Hypothalamus (tissue), 51 donors: ENCODE measurements at places on chromosomes 4 and X.

DNA sequence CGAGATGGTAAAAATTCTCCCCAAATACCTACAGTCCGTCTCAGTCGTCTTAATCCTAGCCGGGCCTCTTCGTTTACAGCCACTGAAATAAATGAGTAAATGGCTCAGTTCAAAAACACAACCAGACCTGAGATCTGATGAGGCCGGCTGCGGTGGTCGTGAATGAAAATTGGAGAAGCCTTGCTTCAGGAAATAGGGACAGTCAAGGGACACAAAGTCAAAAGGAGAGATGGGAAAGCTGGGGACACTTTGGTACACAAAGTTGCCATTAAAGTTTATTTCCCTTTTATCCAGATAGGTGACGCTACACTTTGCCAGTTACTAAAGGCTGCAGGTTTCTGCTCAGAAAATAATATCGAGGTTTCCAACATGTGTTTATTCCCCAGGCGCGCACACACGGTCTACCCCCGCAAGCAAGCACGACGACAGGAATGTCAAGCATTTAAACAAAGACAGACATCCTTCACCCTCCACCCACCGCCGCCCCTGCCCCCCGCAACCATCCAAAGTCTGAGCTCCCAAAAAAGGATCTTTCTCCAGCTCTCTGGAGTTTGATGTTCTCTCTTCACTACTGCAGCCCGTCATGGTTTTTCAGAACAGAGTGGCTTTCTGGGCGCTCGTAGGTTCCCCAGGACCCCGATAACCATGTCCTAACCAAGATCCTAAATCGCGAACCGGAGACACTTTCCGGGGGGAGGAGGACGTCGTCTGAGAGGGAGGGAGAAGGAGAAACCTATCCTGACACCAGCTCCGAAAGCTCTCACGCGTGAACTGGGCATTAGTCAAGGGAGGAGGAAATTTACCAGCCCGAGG lies 1.3 kb upstream of the PCDH7 start:
- DNase-seq: no peak

DNA sequence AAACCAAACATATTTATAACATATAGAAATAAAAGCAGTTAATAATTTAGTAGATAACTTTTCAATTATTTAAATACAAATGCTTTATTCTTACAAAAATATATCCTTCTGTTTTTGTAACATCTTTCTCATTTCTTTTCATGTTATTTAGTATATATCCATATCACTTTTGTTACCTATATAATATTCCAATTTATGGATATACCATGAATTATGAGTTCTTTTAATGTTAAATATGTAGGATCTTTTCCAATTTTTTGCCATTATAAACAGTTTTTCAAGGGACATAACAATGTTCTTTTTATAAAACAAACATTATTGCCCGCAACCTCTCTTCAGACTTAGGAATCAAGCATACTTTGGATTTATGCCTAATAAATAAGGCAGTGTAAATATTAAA lies 151.6 kb downstream of the PRDM5 start:
- DNase-seq: no peak

GRCh38 chrX:12581546-12581945 lies 209.7 kb upstream of the PRPS2 start:
- no peak for DNase-seq

DNA sequence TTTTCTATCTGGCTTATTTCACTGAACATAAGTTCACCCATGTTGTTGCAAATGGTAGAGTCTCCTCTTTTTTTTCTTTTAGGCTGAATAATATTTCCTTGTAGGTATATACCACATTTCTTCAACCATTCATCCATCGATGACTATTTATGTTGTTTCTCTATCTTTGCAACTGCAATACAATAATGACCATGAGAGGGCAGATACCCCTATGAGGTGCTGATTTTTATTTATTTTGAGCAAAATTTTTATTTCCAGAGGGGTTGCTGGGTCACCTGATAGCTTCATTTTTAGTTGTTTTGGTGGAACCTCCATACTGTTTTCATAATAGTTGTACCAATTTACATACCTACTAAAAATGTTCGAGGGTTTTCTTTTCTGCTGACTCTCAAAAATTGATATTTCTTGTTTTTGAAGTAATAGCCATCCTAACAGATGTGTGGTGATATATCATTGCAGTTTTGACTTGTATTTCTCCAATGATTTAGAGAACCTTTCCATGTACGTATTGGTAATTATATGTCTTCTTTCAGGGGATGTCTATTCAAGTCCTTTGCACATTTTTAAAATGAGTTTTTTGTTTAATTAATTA lies 1697.0 kb downstream of the PCDH7 start:
- no peak for DNase-seq

DNA sequence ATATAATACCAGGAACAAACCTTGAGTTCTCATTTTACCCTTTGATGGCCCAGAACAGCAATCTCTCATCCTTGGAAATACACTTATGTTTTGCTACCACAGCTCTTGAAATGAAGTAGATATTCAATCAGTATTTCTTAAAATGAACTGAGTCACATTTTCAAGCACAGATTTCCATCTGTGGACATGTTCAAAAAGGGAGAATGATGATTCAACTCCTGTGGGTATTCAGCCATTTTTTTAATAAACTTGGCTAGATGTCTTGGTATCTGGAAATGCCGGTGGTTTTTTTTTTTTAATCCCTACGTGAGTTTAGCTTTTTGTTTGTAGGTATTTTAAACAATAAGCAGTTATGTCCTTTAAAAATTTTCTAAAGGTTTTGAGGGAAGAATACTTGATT lies 64.2 kb upstream of the TRPC5OS start:
- DNase-seq: no peak

GRCh38 chr4:53732661-53733060 lies 141.4 kb upstream of the LNX1 start:
- no peak for DNase-seq

DNA sequence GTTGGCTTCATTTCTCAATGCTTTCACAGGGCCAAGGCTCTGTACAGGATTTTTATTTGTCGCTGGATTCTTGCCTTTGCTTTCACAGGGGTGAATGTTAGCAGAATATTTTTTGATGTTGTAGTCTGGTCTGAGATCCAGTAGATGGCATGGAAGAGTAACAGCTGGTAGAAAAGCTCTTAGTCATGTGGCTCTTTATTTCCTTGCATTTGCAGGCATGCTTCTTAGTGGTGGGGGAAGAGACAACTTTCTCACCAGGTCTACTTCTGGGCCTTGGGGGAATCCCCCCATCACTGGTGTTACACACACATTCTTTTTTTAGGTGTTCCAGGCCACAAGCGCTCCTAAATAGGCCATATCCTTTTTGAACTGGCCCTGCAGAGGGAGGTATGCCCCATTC lies 58.2 kb upstream of the DKK2 start:
- no peak for DNase-seq

GRCh38 chr4:74768857-74769525 lies 25.3 kb downstream of the BTC start:
- no peak for DNase-seq

GRCh38 chr4:123204737-123205136 lies 191.9 kb upstream of the SPRY1 start:
- no peak for DNase-seq

DNA sequence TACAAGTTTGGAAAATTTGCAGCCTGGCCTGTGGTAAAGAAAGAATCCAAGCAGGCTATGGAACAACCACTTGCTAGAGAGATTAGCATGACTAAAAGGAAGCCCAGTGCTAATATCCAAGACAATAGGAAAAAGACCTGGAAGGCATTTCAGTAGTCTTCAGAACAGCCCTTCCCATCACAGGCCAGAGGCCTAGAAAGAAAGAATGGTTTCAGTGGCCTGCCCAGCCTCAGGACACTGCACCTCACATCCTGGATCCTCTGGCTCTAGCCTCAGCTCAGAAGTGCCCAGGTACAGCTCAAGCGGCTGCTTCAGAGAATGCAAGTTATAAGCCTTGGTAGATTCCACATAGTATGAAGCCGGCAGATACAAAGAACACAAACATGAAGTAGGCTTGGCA lies 449.8 kb upstream of the AR start:
- no peak for DNase-seq

- no peak for DNase-seq
Observed at GRCh38 chrX:12439416-12439815, 301.1 kb downstream of the FRMPD4 start.

DNA sequence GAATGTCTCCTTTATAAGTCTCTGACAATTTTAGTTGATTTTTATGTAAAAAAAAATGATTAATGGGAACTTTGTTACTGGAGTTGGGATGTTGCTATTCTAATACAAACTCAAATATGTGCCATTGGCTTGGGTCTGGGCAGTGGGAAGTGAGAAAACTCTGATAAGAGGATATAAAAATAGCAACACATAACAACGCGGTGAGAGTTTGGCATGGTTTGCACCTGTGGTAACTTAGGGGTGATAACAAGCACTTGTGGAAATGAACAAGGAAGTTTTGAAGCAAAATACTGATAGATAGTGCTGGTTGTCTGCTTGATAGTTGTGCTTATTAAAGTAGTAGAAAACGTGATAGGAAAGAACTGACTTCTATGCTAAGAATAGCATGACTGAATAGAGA lies 743.3 kb upstream of the AGA start:
- no peak for DNase-seq

GRCh38 chr4:169314906-169315305 lies 44.1 kb upstream of the SH3RF1 start:
- DNase-seq: peak; percentile 15

DNA sequence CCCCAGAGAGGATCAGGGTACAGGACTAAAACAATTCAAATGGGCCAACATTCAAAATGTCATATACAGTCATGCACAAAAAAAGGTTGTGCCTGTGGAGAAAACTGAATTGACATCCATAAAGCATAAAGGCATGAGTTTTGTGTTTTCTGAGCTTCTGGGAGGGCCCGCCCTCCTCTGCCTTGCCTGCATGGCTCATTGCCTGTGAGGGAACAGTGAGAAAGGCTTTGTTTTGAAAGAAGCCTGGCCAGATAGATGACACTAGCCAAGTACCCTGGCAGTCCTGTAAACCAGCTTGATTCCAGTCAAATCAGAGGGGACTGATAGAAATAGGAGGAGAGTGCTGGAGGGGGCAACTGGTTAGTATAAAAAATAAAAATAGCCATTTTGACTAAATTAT lies 194.3 kb downstream of the KIT start:
- no peak for DNase-seq

DNA sequence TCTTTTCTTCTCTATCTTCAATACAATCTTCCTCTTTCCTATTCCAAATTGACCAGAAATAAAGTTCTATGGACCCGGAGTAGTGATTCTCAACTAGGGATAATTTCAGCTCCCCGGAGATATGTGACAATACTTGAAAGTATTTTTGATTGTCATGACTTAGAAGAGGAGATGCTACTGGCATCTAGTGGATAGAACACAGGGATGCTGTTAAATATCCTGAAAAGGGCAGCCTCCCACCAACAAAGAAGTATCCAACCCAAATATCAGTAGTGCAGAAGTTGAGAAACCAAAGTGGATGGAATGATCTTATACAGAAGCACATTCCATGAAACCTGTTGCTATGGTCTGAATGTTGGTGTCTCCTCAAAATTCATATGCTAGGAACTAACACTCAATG lies 65.7 kb upstream of the NDST3 start:
- DNase-seq: no peak

DNA sequence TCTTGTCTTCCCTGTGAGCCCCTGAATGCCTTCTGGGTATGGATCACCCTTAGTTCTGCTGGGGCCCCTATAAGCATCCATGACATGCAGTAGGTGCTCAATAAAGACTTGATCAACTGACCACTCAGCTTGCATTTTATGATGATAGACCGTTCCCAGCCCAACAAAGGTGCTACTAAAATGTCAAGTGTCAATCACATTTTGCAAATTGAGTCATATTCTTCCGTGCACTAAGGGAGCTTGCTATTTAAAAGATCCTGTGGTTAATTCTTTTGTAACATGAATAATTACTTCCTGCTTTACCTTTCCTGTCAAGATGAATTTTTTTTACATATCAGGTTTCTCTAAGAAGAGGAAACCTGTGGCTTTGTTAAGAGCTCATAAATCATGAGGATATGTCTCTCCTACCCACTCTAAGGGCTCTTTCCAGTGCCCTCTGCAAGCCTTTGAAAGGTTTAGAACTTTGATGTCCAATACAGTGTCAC lies 47.6 kb downstream of the SH3KBP1 start:
- no peak for DNase-seq

- no peak for DNase-seq
Observed at GRCh38 chrX:13515211-13515930, 54.0 kb upstream of the EGFL6 start.

- no peak for DNase-seq
Observed at GRCh38 chr4:34790131-34790530, 1454.2 kb downstream of the ARAP2 start.

DNA sequence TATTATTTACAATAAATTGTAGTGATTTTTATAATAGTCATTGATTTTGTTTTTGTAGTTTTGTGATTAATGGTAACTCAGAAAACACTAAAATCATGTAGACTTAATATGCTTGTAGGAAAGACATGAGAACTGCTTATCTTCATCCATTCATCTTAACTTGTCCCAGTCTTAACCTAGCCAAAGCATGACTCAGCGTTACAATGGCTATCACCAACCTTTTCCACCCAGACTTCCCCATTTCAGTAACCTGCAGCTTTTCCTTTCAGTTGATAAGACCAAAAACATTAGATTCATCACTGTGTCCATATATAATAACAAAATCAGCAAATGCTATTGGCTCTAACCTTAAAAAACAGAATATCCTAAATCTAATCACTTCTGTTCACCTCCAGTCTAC lies 106.2 kb upstream of the KLF8 start:
- no peak for DNase-seq

DNA sequence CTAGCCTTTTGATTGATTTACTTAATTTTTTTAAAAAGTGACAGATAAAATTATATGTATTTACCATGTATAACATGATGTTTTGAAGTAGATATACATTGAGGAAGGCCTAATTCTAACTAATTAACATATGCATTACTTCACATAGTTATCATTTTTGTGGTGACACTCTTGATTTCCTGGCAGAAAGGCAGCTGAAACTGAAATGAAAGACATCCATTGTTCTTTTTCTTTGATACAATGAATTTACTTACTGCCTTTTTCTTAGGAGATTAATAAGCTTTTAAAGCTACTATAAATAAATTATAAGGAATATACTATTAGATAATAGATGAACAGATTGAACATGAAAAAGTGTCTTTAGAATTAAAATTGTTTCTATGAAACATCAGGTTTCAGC lies 26.7 kb downstream of the ANKRD50 start:
- no peak for DNase-seq

DNA sequence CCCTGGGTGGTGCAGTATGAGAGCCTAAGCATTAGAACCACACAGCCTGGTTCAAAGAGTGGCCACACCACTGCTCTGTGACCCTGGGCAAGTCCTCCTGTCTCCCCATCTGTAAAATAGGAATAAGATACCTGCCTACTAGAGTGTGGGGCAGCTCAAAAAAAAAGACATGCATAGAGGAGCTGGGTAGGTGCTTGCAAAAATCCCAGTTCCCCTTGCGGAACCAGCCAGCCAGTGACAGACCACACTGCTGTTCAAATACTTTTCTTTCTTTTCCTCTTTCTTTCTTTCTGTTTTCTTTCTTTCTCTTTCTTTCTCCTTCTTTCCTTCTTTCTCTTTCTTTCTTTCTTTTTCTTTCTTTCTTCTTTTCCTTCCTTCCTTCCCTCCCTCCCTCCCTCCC lies 63.0 kb upstream of the TRIM2 start:
- no peak for DNase-seq

- no peak for DNase-seq
Observed at GRCh38 chr4:142331646-142332045, 514.5 kb downstream of the INPP4B start.

GRCh38 chrX:12113321-12113720 lies 25.0 kb upstream of the FRMPD4 start:
- DNase-seq: no peak
